NT2/D1 (cell line): ENCODE measurements at places on chromosomes 3 and 15.
A peak's percentile ranks its signal among the peaks of the same experiment; 100 is the strongest.

GRCh38 chr15:48992096-48992495 lies 28.4 kb upstream of the SHC4 start:
- DNase-seq: no peak

DNA sequence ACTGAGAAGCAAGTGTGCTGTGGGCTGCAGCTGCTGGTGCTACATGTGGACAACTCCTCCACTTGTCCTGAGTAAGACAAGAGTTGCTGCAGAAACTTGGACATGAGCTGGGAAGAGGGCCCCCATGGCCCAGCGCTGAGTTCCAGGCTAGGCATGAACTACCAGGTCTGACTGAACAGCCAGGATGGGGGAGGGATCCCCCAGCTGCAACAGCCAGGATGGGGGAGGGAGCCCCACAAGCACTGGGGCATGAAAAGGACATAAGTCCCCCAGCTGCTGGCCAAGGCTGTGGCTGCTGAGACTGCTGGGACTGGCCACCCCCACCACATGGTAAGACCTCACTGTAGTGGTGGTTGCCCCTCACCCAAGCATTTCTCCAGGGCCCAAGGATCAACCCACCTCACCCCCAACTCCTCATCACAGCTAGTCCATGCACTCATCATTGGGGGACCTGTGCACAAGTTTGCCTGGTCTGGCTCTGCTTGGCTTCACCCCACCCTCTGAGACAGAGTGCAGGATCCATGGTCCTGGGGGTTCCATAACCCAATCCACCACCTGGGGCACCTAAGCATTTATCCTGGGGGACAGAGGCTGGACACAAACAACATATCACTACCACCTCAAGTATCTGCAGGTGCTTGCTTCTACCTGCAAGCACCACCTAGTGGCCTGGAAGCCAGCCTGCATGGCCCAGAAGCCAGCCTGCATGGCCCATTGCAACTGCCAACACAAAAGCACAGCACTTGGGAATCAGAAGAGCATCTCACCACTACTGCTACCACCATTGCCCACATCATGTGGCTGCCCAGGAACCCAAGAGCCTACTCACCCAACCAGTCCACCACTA lies 84.5 kb upstream of the STT3B start:
- DNase-seq: peak; percentile 18

DNA sequence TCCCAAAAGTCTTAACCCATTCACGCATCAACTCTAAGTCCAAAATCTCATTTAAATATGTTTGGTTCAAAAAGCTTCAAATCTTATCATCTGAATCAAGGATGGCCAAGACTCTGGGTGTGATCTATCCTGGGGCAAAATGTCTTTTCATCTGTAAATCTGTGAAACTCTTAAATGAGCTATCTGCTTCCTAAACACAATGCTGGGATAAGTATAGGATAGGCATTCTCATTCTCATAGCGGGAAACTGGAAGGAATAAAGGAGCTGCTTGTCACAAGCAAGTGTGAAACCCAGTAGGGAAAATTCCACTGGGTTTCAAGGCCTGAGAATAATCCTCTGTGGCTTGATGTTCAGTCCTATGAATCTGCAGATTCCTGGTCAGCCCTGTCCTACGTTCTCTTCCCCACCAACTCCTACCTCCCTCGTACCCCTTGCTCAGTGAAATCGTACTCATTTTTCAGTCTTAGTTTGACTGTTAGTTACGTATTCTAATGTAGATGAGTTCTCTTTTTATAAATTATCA lies 156.7 kb downstream of the EPHA3 start:
- peak; percentile 25 for DNase-seq

GRCh38 chr15:100030586-100031229 lies 297.5 kb upstream of the LYSMD4 start:
- no peak for DNase-seq

DNA sequence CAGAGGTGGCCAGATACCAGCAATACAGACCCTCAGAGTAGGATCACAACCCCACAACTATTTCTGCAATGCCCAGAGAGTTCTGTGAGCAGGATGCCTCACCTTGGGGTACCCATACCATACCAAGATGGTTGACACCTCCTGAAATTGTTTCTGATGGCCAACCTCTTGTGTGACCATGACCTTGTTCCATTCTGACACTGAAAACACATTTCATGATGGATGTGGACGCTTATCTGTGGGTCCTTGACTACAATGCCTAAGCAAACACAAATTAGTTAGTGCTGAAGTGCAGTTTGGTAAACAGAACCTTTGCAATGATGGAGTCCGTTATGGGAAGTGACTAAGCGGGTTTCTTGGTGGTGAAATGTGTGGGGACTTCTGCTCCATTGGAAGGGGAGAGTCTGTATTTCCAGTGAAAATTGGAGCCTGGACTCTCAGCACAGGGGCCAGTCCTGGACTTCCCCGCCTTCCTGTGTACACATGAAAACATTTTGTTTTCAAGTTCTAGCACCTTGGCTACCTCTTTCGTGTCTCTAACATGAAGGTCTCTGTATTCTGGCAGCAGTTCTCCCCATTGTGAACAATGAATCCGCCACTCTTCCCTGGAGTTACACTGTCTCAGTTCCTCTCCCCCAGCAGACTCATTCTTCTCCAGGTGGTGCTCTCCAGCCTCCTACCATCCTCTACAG lies 106.2 kb downstream of the XXYLT1 start:
- DNase-seq: no peak

GRCh38 chr3:4963669-4964570 lies 15.3 kb upstream of the BHLHE40 start:
- DNase-seq: no peak

- DNase-seq: no peak
Observed at GRCh38 chr15:74431645-74432044, 2.1 kb downstream of the SEMA7A start.

DNA sequence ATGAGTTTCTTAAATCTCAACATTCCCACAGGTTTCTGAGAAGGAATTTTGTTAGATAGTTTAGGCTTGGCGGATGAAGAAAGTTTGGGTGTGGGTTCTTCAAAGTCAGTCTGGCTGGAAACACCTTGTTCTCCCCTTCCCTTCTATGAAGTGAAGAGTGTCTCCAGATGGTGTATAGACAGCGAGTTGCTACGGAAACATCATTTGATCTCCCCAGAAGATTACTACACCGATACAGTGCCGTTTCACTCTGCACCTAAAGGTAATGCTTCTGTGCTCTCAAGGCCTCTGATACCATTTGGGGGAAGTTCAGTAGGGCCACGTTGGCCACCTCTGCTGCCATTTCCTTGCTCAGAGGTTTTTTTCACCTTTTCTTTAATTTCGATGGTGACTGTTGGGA lies 20.6 kb downstream of the DLEC1 start:
- DNase-seq: no peak

DNA sequence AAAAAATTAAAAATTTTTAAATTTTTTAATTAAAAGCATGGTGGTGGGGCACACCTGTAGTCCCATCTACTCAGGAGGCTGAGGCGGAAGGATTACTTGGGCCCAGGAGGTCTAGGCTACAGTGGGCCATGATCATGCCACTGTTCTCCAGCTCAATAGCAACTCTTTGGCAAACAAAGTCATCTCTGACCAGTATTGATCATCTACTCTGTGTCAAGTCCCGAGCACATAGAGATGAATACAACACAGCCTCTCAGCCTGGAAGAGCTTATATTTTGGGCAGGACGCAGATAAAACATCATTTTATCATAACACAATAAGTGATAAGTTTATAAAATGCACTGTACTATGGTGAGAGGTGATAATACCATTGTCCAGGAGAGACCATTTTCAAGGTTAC lies 281.6 kb upstream of the GADL1 start:
- DNase-seq: no peak

GRCh38 chr15:93359060-93359408 lies 270.0 kb upstream of the RGMA start:
- DNase-seq: no peak

DNA sequence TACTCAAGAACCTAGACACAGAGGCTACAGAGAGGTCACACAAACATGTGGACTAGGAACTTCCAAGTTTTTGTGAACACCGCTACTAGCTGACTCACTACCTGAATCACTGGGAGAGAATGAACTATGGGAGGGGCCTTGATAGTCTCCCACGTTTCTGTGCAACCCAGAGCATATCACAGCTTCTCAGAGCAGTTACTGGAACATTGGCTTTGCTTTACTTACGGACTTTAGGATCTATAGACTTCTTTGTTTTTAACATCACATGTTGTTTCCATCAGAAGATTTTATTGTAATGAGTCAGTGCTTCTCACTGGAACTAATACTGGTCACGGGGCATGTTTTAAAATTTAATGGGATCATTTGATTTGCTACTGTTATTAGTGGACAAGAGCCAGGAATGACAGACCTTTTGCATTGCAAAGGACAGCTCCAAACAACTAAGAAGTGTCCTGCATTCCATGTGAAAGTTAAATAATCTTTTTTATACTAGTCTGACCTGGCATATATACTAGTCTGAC lies 35.6 kb downstream of the RTP4 start:
- no peak for DNase-seq

DNA sequence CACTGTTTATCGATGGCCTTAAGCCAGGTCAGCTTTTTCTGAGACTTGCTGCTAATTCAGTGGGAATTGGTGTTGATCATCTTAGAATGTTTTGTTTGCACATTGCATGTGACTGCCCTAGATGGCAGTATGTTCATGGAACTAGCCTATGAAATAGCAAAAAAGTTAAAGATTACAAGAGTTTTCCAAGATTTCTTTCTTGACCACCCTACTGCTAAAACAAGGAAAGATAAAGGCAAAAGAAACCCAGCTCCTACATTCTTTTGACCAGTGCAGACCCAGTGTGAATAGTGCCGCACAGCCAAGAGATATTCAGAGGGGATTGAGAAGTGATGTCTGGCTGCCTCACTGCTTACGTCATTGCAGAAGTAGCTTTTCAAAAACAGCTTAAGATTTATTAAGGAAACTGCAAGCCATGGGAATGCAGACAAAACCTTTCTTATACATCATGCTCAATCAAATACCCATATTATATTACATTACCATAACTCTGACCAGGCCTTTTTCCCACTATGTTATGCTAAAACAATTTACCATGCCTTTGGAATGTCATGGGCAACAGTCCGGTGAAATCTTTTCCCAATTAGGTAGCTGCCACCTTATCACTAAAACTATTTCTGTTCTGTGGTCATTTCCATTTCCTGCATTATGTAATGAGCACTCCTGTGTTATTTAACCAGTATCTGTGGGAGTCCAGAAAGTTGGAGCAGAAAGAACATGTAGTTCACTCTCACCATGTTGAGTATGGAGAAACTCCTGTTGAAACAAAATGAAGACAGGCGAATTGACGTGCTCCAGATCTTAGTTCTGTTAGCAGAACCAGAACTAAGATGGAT lies 6.0 kb downstream of the PHLDB2 start:
- no peak for DNase-seq

GRCh38 chr15:37131621-37132020 lies 31.3 kb upstream of the MEIS2 start:
- no peak for DNase-seq

GRCh38 chr3:58528629-58529028 lies 8.4 kb downstream of the ACOX2 start:
- no peak for DNase-seq

DNA sequence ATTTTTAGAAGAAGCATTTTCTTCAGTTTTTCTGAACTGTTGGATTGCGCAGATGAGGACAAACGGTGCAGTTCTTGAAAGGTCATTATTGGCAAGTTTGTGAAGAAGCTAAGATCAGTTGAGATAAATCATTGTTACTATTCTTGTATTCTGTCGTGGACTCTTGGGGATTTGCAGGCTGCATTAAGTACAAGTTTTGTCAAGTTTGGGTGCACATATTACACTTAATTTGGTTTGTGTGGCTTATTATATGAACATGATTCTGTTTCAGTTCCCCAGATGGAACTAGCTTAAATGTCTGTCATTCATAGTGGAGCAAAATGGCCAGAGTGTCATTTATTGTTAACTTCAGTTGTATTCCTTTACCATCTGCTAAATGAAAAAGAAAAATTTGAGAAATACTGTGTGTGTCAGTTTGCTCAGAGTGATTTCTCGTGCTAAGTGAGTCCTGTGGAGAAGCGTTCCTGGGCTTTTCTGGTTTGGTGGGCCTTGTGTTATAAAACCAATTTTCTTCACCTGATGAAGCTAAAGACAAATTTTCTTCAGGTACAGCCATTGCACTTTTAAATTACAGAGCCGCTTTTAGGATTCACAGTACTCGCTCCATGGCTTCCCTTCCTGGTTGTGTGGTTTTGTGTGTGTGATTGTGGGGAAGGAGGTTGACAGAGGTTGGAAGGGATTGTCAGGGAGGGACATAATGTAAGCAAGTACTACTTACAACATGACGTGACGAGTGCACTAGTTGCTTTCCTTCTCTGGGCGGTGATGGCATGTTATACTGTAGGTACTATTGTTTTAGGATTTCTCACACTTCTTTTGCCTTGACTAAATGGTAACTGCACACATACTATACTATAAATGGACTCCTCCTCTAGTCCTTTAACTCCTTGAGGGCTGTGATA lies 1.7 kb downstream of the AKAP13 start:
- DNase-seq: no peak

GRCh38 chr15:90097475-90097874 lies 4.8 kb downstream of the IDH2 start:
- DNase-seq: no peak

GRCh38 chr3:43014956-43015355 lies 35.8 kb downstream of the GASK1A start:
- no peak for DNase-seq

DNA sequence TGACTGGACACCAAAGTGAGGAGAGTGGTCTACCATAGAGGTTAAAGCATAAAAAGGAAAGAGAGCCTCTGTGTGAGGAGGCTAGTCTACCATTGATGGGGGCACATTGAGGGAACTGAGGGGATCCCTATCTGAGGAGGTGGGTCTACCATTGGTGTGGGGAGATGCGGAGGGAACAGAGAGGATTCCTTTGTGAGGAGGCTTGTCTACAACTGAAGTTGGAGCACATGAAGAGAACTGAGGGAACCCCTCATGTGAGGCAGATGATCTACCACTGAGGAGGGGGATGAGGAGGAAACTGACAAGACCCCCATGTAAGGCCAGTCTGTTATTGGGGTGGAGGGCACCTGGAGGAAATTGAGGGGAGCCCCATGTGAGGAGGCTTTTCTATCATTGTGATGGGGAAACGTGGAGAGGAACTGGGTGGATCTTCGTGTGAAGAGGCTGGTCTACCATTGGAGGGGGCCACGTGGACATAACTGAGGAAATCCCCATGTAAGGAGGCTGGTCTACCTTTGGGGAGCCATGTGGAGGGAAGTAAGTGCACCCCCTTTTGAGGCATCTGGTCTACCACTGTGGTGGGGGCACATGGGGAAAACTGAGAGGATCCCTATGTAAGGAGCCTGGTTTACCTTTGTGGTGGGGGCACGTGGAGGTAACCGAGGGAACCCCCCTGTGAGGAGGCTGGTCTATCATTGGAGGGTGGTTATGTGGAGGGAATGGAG lies 160.1 kb downstream of the FBLN2 start:
- DNase-seq: no peak

DNA sequence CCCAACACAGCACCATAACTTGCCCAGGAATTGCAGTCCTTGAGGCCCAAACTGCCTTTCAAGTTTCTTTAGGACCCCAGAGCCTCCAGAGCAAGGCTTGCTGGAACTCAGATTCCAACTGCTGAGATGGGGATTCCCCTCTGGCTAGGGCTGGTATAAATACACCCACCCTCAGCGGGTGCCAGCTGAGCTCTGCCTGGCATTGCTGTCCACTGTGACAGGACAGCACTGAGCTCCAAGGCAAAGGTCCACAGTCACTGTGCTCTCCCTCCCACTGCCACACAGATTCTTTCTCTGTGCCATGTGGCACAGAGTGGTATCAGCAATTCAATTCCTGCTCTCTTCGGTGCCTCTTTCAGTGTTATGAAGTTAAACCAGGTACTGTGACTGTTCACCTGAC lies 304.2 kb upstream of the LMCD1 start:
- DNase-seq: no peak
